Stimulated activated CD8-positive, alpha-beta memory T cell treated with anti-CD3 and anti-CD28 coated beads, Interleukin-4, amount 100 ng/mL, for 48 hours (primary cell): ENCODE measurements at places on chromosomes 6 and 20.

- no peak for DNase-seq
These were observed 38.8 kb upstream of the FOXA2 start for GRCh38 chr20:22623211-22623610.

GRCh38 chr6:152636021-152636608, 1.0 kb downstream of the SYNE1 start:
- DNase-seq, result no peak

DNA sequence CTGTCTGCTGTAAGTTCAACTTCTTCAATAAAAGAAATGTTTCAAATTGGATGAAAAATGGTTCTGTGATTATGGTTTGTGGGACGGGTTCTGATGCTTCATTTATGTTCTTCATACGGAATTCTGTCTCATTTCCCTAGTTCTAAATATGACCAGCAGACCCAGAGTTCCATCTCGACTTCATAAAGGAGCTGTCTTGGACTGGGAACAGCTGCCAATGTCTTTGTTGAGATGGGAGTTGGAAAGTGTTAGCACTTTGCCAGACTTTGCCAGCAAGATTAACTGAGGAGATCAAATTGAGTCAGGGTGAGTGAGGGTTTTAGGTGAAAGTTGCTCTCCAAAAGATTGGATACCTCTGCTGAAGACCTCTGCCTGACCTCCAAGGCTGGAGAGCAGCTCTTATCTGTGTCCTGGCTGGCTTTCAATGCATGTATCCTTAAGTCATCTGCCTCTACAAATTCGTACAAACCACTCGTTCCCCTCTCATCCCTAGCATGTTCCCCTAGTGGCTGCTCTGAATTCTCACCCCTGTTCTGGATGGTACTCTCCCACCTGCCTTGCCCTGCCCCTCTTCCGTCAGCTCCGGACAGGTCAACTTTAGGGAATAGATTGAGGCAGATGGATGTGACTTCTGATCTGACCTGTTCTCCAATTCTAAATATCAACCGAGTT, at the start of gene EFCAB8:
EFCAB8 (plus strand) TSS at position 223 of the 672 bp plus-strand sequence. CDS start 4,870 bp downstream, outside the sequence.
- no peak for DNase-seq

- no peak for DNase-seq
These were observed 34.5 kb downstream of the SHLD1 start for GRCh38 chr20:5784735-5785134.

- DNase-seq, result no peak
These were observed 30.6 kb upstream of the ULBP3 start for GRCh38 chr6:150099546-150099945.

- DNase-seq, result no peak
These were observed 128.0 kb downstream of the RIN2 start for GRCh38 chr20:19885939-19886660.

DNA sequence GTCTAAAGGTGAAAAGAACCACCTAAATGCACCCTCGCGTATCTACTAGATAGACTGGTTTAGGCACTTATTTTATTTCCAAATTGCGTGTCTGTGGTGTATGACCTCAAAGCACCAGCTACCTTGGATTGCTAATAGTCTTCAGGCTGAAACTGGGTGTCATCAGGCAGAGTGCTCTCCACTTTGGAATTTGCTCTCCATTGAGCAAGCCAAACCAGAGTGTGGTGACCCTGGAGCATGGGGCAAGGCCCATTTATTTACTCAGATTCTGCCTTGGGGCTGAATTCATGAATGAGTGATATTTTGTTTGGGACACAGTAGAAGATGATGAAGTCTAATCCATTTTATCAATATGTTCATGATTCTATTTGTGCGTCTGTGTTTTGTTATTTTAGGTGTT, 812.8 kb upstream of the SLC35B3 start:
- DNase-seq, result no peak

DNA sequence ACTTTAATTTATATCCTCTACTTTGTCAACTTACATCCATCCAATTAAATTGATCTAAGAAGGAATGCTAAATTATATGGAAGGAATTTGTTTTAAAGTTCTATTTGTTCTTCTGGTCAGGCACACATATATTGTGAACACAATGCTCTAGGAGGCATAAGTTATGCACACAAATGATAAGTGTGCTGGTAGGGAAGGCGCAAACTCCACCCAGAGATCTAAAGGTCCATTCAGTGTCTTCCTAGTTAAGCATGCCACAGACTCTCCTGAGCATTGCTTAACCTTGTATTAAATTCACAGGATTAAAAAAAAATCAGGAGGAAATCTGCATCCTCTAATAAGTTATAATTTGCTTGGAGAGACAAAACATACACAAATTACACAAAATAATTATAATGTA, 127.3 kb downstream of the RALGAPA2 start:
- no peak for DNase-seq

DNA sequence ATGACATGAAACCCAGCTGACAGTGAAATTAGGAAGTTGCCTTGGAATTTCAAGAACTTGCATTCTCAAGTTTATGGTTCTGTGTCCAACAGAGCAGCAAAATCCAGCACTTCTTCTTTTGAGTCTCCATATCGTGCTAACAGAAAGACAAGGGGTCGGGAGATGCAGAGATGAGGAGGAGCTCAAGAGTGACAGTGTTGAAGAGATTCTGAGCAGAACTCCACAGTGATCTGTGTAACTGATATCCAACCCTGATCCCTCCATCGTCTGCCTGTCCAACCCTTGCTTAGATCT, 21.2 kb upstream of the BTN1A1 start:
- no peak for DNase-seq

DNA sequence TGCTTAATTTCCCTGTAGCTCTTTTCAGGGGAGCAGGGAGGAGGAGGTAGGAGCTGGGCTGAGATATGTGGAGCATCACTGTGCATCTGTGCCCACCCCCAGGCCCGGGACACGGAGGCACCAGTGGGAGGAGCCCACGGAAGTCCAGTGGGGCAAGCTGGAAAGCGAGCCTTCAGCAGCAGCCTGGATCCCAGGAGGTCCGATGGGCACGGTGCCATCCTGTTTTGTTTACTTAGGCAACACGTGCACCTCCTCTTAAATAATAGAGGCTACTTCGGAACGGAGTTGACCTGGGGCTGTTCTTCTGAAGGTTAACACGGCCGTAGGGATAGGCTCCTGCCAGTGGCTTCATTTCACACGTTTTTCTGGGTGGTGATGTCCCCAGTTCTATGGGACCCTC, 51.6 kb downstream of the CDH4 start:
- no peak for DNase-seq

- no peak for DNase-seq
These were observed 24.6 kb downstream of the USP45 start for GRCh38 chr6:99490608-99491007.

- DNase-seq, result no peak
These were observed 143.1 kb downstream of the RNF144B start for GRCh38 chr6:18530201-18530600.

DNA sequence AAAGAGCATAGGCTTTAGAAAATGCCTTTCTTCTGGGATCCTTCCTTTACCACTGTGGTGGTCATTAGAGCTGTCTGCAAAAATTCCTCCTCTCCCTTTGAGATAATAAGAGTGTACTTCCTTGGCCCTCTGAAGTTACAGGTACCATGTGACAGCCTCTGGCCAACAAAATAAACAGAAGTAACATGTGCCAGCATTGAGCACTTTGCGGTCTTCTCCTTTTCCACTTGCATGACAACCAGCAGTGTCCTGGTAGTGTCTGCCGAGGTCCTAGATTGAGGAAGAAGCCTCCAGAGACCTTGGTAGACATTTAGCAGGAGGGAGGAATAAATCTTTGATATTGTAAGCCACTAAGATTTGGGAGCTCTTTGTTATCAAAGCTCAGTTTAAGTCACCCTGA, 87.5 kb upstream of the ARID1B start:
- no peak for DNase-seq

GRCh38 chr6:96967957-96968871, 43.7 kb downstream of the KLHL32 start:
- DNase-seq, result no peak

- no peak for DNase-seq
These were observed 166.0 kb downstream of the PREX1 start for GRCh38 chr20:48661575-48662455.

DNA sequence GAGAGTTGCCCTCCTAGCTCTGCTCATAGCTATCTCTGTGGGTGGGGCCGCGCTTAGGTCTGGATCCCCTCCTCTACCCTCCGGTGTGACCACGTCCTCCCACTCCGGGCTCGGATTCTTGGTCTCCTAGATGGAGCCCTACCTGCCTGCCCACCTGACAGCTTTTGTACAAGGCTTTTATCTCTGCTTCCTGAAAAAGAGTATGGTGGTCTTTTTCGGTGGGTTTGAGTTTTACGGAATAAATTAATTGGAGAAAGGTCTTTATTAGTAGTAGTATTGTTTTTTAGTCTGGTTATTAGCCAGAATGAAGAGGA, 773 bp downstream of the SMAP1 start:
- DNase-seq, result no peak

- DNase-seq, result no peak
These were observed 13.8 kb downstream of the MARCKS start for GRCh38 chr6:113870917-113871316.

DNA sequence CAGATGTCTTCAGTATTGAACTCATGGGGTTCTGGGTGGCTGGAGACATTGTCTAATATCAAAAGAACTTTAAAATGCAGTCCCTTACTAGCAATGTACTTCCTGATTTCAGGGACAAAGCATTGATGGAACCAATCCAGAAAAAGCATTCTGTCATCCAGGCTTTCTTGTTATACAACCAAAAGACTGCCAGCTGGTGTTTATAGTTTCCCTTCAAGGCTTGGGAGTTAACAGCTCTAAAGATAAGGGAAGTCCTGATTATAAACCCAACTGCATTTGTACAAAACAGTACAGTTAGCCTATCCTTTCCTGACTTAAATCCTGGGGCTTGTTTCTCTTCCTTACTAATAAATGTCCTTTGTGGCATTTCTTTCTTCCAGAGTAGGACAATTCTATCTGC, 160.0 kb downstream of the COL21A1 start:
- DNase-seq, result no peak

GRCh38 chr6:16741112-16742016, 19.9 kb downstream of the ATXN1 start:
- no peak for DNase-seq

DNA sequence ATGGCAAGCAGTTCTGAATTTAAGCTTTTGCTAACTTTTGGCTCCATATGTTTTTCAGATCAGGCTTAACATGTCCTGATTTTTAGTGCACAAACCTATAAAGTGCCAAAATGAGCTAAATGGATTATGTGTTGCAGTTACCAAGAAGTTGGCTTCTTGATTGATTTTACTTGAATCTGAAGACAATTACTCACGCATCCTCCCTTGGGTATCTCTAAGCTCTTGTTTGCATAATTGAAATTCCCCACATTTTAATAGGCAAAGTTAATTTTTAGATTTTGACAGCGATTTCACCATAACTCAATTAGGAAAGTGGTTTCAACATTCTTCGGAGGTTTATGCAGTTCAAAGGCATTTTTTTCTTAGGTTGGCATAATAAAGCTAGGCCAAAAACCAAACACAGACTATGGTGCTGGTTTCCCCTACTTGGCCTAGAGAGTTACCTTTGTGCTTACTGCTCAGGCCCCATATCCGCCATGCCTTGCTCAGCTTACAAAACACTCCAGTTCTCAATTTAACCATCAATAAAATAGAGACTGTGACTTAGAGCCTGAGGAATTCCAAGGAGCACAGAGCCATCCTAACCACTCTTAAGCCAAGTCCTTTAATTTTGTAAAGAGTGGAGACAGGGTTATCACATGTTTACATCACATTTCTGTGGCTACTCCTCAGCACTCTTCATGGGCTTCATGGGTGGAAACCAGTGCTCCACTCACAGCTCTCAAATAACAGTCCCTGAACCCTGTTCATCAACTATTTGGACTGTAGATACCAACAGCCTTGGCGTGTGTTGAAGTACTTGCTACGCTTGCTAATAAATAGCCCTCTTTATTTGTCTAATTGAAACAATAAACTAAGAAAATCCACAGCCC, 32.1 kb downstream of the LAMA4 start:
- no peak for DNase-seq

- DNase-seq, result peak; percentile 76
These were observed 766 bp downstream of the SLC16A10 start for GRCh38 chr6:111087871-111088667.

DNA sequence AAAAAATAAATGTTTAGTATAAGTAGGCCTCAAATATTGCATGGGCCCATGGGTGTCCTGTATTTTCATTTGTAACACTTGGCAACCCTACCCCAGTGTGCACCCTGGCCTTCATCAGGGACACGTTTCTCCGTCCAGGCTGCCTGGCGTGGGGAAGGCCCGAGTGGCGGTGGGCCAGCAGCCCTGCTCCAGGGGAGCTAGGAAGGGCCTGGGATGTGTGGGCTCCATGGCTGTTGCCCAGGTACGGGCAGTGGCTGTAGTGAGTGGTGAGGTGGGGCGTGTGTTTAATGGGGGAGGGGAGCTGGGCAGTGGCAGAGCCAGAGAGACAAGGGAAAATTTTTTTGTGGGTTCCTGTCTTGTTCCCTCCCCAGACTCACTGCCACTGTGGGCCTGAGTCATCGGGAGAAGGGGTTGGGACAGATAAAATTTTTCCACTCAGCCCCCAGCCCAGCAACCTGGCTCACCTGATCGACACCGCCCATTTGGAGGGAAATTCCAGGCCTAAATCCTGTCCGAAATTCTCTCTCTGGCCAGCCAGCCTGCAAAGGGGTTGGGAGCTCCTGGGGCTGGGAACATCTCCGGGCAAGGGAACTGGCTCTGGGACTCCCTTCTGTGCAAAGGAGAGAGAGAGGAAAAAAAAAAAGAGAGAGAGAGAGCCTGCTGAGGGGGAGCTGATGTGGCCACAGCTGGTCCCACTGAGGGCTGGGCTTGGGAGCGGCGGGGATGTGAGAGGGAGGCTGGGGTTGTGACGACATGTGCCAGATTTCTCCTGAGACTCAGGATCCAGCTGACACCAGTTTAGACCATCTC, 32.5 kb upstream of the VEGFA start:
- DNase-seq, result no peak

DNA sequence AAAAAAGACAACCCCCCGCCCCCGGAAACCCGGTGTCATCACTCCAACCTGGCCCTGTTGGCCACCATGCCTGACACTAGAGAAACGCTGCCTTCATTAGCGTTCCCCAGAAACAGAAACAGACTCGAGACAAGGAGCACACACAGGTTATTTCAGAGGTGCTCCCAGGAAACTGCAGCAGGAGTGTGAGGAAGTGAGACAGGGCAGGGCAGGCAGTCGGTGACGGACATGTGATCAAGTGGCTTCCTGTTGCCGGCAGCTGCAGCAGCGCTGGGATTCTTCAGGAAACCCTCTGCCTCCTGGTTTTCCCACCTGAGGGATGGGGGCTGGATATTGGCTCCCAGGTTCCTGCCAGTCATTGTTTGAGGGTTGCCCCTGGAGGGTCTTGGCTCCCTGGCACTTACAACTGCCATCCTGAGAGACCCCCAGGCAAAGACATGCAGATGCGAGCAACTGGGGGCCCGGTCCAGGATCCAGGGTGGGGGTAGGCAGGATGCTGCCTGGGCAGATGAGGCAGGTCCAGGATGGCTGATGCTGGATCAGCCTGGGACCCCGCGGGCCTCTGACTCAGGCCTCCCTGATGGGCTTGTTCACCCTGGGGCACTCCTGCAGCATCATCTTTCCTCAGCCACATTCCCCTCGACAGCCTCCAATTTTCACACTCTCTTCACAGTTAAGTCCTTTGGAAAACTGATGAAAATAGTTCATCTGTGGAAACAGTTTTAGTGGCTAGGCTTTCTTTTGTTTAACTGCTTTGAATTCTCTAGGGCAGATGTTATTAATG, 150.7 kb upstream of the SYNDIG1 start:
- DNase-seq, result no peak

GRCh38 chr20:41050361-41051008, 21.9 kb downstream of the TOP1 start:
- DNase-seq, result no peak
